Heart right ventricle (tissue), 16 donors: ENCODE measurements at places on chromosomes 12 and 14. TPM values are rescaled to one million over a fixed set of nuclear protein-coding genes. Genes with fewer than 3 reads are reported as not detected.

DNA sequence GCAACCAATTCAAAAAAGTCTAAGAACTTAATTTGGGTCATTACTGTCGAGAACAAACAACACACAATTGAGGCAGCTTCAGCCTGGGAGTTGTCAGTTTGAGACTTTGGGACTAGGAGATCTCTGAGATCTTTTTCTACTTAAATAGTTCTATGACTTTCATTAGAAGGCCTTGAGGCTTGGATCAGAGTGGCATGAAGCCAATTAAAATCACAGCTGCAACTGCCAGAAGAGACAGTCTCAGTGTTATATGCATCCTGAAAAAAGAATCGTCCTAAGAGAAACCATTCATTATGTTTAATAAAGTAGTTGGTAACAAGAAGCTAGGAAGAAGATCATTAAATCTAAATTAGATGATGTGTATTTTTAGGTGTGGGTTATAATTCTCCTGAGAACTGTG is 170.8 kb upstream of the RASSF8 start:
- DNase-seq, result no peak

GRCh38 chr14:92658684-92659083 is 89.7 kb downstream of the LGMN start:
- no peak for DNase-seq

DNA sequence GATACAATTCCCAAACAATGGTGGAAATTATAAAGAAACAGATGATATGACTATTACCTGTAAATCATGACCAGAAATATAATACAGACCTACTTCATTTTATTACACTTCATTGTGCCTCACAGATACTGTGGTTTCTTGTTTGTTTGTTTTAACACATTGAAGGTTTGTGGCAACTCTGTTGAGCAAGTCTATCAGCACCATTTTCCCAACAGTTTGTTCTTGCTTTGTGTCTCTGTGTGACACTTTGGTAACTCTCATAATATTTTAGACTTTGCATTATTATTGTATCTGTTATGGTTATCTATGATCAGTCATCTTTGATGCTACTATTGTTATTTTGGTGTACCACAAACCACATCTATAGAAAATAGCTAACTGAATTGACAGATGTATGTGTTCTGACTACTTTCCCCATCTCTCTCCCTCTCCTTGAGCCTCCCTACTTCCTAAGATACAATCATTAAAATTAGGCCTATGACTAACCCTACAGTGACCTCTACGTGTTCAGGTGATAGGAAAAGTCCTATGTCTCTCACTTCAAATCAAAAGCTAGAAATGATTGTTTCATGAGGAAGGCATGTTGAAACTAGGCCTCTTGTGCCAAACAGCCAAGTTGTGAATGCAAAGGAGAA is 49.1 kb downstream of the FBXO33 start:
- no peak for DNase-seq

- no peak for DNase-seq
Measured at GRCh38 chr12:108378926-108379325, 39.8 kb upstream of the CMKLR1 start.

- no peak for DNase-seq
Measured at GRCh38 chr12:48828293-48828692, 10.0 kb downstream of the CACNB3 start.

- DNase-seq, result no peak
Measured at GRCh38 chr12:130743176-130743575, 27.1 kb upstream of the RIMBP2 start.

- no peak for DNase-seq
Measured at GRCh38 chr14:30387871-30388270, 171.1 kb upstream of the G2E3 start.

The OVCH1 gene
- 0.44 TPM for polyA plus RNA-seq

The TAS2R30 gene
- polyA plus RNA-seq, result not detected
